SJSA1 (cell line): ENCODE measurements at places on chromosomes 3 and 15. TPM values are rescaled to one million over a fixed set of nuclear protein-coding genes. Genes with fewer than 3 reads are reported as not detected.

The ENTPD3 gene
- total RNA-seq: not detected in 2 replicates

DNA sequence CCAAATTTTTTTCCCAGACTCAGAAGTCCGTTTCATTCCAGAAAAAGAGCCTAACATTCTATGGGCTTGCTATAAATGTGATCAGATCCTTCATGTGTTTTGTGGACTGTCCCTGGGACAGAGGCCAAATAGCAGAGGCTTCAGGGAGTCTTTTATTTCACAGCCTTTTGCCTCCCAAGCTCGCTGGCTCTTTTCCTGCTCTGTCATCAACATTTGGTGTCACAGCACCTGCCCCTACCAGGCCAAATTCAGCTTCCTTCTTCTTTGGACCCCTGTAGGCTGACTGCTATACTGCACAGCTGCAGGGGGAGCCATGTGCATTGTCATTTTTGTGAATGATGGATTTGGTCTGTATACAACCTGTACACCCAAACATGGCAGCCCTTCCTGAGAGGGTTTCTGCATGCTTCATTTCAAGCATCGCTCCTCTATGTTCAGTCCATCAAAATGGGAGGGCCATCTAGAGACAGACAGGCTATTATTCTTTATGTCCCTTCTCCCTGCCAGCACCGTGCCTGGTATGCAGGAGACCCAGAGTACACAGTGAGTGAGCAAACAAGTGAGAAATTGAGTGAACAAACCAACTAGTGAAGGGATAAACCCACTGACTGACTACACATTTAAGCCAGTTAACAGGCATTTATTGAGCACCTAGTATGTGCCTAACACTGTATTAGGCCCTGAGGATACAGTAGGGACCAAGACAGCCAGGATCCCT is 17.9 kb upstream of the RPP14 start:
- no peaks in the 10 kb centered on the region for H3K4me1 ChIP-seq
- no peaks in the 10 kb centered on the region for H3K27me3 ChIP-seq
- H3K27ac ChIP-seq: no peak overlapping the region

The KLF15 gene
- 0.03 and 0.50 TPM in 2 replicates for total RNA-seq

DNA sequence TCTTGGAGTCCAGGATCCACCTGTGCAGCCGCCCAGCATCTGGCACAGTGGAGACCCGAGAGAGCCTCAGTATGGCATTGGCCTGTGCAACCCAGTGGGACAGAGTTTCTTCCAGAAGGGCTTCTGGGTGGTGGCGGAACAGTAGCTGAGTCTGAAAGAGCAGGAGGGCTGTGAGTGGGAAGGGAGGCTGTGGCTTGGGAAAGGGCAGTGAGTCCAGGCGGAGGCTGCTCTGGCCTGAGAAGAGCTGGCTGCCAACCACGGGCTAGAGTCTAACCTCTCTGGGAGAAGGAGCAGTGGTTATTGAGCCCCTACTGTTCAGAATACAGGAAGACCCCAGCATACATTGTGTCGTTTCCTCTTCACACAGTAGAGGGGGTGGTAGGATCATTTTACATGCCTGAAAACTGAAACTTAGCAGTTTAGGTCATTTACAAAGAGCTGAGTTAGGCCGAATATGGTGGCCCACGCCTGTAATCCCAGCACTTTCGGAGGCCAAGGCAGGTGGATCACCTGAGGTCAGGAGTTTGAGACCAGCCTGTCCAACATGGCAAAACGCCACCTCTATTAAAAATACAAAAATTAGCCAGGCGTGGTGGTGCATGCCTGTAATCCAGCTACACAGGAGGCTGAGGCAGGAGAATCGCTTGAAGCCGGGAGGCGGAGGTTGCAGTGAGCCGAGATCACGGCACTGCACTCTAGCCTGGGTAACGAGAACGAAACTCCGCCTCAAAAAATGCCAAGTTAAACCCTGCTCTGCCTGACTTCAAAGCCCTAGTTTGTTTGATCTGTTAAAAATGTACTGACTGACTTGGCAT is 3.2 kb downstream of the AEN start:
- no peaks in the 10 kb centered on the region for H3K27me3 ChIP-seq
- no peak overlapping the region for H3K27ac ChIP-seq
- no peak overlapping the region for H3K4me3 ChIP-seq
- no peak for DNase-seq

GRCh38 chr15:50911621-50912020 is 3.1 kb downstream of the AP4E1 start:
- no peak overlapping the region; the same call in 1 of the 2 replicates for H3K27ac ChIP-seq
- H3K4me3 ChIP-seq: no peak overlapping the region
- peaks cover 18% of the 10 kb centered on the region for H3K4me1 ChIP-seq
- H3K27me3 ChIP-seq: no peaks in the 10 kb centered on the region

The SMC4 gene
- total RNA-seq: 125 and 198 TPM in 2 replicates

The SLC12A1 gene
- total RNA-seq: not detected in 2 replicates

DNA sequence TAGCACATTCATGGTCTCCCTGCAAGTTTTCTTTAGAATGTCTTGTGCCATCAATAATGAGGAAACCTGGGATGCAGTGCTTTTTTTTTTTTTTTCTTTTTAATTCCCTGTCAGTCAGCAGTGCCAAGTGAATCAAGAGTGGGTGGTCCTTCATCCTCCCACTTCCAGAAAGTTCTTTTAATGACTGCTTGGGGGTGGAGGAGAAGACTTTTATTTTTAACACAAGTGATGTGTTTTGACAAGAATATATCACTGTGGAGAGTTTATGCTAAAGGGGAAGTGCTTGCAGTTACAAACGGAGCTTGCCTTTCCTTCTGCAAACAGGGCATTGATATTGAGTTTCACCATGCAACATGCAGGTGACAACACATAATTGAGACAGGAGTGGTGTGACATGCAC is 69.7 kb downstream of the CACNA2D3 start:
- H3K27me3 ChIP-seq: no peaks in the 10 kb centered on the region
- DNase-seq: no peak
- H3K27ac ChIP-seq: no peak overlapping the region
- no peaks in the 10 kb centered on the region for H3K36me3 ChIP-seq

The TMCO5A gene
- not detected in 2 replicates for total RNA-seq

DNA sequence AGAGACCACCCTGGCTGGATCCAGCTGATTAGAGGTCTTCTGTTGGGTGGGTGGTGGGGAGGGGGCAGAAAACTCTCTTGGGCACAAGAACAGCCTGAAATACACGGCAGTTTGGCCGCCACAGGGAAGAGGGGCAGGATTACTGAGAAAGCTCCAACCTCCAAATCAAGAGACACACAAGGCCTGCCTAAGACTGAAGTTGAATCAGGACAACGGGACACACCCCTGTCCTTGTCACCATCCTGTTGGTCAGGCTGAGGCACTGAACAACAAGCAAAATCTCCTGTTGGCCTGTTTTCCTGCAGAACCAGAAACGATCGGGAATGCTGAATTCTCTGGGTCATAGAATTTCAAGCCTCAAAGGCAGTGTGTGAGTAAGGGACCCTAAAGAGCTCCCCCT is 247.8 kb downstream of the FAM43A start:
- H3K27me3 ChIP-seq: no peaks in the 10 kb centered on the region
- no peak overlapping the region for H3K4me3 ChIP-seq
- H3K27ac ChIP-seq: no peak overlapping the region

DNA sequence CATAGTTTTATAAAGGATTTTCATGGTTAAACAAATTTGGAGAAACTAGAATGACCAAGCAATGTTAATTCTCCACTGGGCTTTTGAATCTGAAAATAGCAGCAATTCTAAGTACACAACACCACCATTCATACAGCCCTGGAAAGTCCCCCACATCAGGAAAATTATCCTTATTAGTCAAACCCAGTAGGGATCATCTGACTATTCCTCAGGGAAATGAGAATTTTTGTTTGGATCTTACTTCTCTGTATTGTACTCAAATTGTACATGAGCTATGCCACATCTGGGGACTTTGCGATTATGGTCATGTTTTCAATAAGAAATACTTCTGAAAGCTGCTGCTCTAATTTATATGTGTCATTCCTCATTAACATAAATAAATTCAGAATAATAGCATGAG is 46.0 kb downstream of the RARB start:
- H3K27me3 ChIP-seq: no peaks in the 10 kb centered on the region
- H3K4me1 ChIP-seq: peaks cover 45% of the 10 kb centered on the region
- DNase-seq: no peak
- H3K36me3 ChIP-seq: no peaks in the 10 kb centered on the region
- H3K27ac ChIP-seq: peak overlapping the region; percentile 58; the same call in 1 of the 2 replicates

DNA sequence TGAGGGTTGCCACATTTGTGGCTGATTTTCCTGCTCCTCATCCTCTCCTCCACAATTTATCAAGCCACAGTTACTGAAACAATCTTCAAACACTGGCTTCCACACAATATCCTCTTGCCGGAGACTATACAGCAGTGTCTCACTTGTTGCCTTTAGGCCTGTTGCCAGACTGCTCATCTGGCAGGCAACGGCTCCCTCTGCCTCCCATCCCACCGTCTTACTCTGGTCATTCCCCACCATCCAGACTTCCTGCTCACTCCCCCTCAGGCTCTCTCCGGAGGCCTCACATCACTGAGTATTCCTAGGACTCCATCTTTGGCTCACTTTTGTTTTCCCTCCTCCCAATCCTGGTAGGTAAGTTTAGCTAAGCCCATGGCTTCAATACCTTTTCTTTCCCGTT is 301.9 kb downstream of the IL20RB start:
- no peaks in the 10 kb centered on the region for H3K27me3 ChIP-seq
- no peaks in the 10 kb centered on the region for H3K36me3 ChIP-seq
- H3K4me3 ChIP-seq: no peak overlapping the region
- H3K27ac ChIP-seq: no peak overlapping the region
- no peak for DNase-seq

DNA sequence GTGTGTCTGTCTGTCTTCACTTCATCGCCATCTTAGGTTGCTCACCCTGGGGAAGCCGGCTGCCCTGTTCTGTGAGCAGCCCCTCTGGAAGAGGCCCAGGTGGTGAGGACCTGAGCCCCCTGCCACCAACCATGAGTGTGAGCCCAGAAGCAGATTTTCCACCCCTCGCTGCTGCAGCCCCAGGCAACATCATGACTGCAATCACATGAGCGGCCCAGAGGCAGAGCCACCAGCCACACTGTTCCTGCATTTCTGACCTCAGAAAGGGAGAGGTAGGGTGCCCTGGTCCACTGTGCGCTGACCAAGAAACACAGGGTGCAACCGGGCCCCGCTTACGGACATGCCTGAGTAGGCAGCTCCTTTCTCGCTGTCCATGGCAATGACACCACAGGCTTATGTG is 92.3 kb upstream of the IQSEC1 start:
- H3K4me3 ChIP-seq: no peak overlapping the region
- H3K36me3 ChIP-seq: no peaks in the 10 kb centered on the region
- DNase-seq: no peak
- H3K27me3 ChIP-seq: no peaks in the 10 kb centered on the region
- no peak overlapping the region for H3K27ac ChIP-seq

GRCh38 chr3:52313774-52314188 is 2.3 kb upstream of the DNAH1 start:
- H3K27ac ChIP-seq: peak overlapping the region; percentile 19
- H3K27me3 ChIP-seq: no peaks in the 10 kb centered on the region
- no peaks in the 10 kb centered on the region for H3K36me3 ChIP-seq
- H3K4me3 ChIP-seq: no peak overlapping the region
- H3K4me1 ChIP-seq: peaks cover 32% of the 10 kb centered on the region

- H3K36me3 ChIP-seq: no peaks in the 10 kb centered on the region
- H3K27ac ChIP-seq: no peak overlapping the region
- DNase-seq: no peak
- no peaks in the 10 kb centered on the region for H3K27me3 ChIP-seq
- no peak overlapping the region for H3K4me3 ChIP-seq
- H3K4me1 ChIP-seq: peaks cover 13% of the 10 kb centered on the region
Measured at GRCh38 chr3:90011596-90011995, 904.2 kb downstream of the EPHA3 start.
